Mesangial cell (primary cell): ENCODE measurements at places on chromosomes 6 and 20. TPM values are rescaled to one million over a fixed set of nuclear protein-coding genes. Genes with fewer than 3 reads are reported as not detected.

The GPR6 gene
- not detected in 2 replicates for total RNA-seq

The MSH5 gene
- total RNA-seq: 9.3 and 17.6 TPM in 2 replicates

The CRYBG1 gene
- 3.7 and 16.3 TPM in 2 replicates for total RNA-seq

The ELOVL2 gene
- under 0.01 and 1.3 TPM in 2 replicates for total RNA-seq

The LPA gene
- total RNA-seq: not detected in 2 replicates

The CCN2 gene
- 325 and 530 TPM in 2 replicates for total RNA-seq
